Activated CD4-positive, alpha-beta memory T cell treated with anti-CD3 and anti-CD28 coated beads, Interleukin-2, amount 10 ng/mL, durations not matched to agents 7 days and 5 days (primary cell): ENCODE measurements at places on chromosomes 2 and 18. TPM values are rescaled to one million over a fixed set of nuclear protein-coding genes. Genes with fewer than 3 reads are reported as not detected.

- H3K4me3 ChIP-seq: no peak overlapping the region
- H3K36me3 ChIP-seq: no peaks in the 10 kb centered on the region
- H3K27me3 ChIP-seq: peaks cover 2% of the 10 kb centered on the region
- no peak for DNase-seq
Measured at GRCh38 chr2:198214114-198214596, 409.8 kb downstream of the PLCL1 start.

- H3K4me3 ChIP-seq: no peak overlapping the region
- no peaks in the 10 kb centered on the region for H3K36me3 ChIP-seq
- no peak overlapping the region for H3K27ac ChIP-seq
- H3K27me3 ChIP-seq: no peaks in the 10 kb centered on the region
Measured at GRCh38 chr18:68244786-68245185, 470.1 kb downstream of the TMX3 start.

DNA sequence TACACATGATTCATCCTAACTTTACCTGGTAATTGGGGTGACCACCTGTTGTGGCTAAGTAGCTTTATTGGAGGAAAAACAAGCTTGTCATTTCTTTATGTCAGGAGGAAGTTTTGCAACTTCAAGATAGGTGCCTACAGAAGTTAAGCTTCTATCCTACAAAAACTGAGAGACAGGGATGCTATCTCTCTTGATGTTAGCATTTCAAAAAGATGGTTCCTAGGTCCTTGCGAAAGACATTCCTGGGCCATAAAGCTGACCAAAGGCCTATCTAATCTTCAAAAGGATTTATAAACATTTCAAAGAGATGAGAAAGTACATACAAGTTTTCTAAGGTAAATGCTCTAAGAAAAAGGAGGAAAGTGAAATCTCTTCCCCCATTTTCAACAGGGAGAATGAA, 61.0 kb downstream of the PTH2R start:
- H3K36me3 ChIP-seq: no peaks in the 10 kb centered on the region
- H3K27me3 ChIP-seq: peaks cover 7% of the 10 kb centered on the region
- H3K27ac ChIP-seq: no peak overlapping the region
- H3K4me1 ChIP-seq: no peaks in the 10 kb centered on the region

- no peak for DNase-seq
- peaks cover 1% of the 10 kb centered on the region for H3K4me1 ChIP-seq
- H3K4me3 ChIP-seq: no peak overlapping the region
- no peak overlapping the region for H3K27ac ChIP-seq
- H3K27me3 ChIP-seq: no peaks in the 10 kb centered on the region
- H3K36me3 ChIP-seq: no peaks in the 10 kb centered on the region
Measured at GRCh38 chr2:240991378-240992263, 6.8 kb upstream of the SNED1 start.

DNA sequence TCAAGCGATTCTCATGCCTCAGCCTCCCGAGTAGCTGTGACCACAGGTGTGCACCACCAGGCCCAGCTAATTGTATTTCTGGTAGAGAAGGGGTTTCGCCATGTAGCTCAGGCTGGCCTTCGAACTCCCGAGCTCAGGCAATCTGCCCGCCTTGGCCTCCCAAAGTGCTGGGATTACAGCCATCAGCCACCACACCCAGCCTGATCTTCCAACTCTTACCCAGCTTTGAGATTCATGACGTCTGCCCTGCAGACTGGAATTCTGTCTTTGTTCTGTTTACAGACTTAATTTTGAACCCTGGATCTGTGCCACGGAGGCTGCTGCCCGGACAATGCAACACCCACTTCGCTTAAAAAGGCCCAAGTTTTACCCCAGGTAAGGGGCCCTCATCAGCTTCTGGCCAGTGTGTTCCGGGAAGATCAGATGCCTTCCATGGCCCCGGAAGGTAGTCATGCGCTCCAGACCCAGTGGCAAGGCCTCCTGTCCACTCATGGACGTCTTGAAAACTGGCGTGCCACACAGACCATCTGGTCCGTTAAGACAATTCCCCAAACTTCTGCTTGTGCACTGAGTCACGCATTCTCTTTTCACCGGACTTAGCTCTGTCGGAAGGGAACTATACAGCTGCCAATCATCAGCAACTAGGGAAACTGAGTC, 5.5 kb downstream of the PXDN start:
- H3K27ac ChIP-seq: no peak overlapping the region
- H3K4me1 ChIP-seq: peaks cover 2% of the 10 kb centered on the region
- DNase-seq: peak; percentile 1
- no peaks in the 10 kb centered on the region for H3K36me3 ChIP-seq
- H3K27me3 ChIP-seq: peaks cover 14% of the 10 kb centered on the region

DNA sequence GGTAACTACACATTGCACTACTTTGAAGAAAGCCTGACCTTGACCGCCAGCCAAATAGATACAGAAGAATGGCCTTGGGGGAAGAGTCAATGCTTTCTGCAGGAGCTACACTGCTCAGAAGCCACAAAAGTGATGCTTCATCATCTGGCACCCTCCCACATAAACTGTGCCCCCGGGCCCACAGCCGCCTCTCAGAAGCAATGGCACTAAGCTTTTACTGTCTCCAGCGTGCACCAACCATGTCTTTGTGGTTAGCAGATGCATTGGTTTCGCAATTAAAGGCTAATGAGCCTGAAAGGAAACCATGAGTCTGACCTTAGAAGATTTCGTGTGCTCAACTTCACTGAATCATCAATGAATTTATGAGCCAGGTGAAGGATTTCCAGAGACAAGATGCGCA, 209.4 kb upstream of the TRIB2 start:
- peaks cover 71% of the 10 kb centered on the region for H3K4me1 ChIP-seq

The GREB1 gene
- 0.33 TPM for total RNA-seq

- no peaks in the 10 kb centered on the region for H3K4me1 ChIP-seq
- DNase-seq: no peak
- H3K27ac ChIP-seq: no peak overlapping the region
- no peaks in the 10 kb centered on the region for H3K36me3 ChIP-seq
- H3K4me3 ChIP-seq: no peak overlapping the region
Measured at GRCh38 chr2:16228471-16228870, 288.1 kb downstream of the MYCN start.

DNA sequence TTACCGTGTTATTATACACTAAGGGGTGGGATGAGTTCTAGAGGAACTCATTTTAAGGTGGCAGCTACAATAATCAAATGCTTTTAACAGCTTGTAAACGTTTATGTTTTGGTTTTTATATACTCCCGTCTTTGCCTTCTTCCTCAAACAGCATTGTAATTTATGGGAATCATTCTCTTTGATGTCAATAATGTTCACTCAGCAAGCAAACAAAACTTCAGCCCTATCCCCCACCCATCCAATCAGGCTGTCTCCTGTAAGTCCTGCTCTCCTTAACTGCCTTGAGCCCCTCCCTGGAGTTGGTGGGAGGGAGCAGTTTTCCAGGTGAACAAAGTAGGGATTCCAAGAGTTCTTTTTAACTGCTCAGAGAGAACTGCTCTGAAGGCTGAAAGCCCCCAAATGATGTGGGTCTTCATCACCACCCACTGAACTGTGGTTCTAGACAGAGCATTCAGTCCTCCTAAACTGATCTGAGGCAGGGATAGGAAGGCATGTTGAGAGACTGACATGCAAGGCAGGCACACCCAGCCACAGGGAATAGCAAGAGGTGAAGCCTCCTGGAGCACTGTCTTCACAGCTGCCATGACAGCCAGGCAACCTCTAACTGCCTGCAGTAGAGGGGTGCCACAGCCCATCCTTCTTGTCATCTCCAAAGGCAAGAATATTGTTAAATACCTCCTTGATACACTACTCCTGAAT, 17.5 kb downstream of the MYO5B start:
- H3K27ac ChIP-seq: no peak overlapping the region
- no peaks in the 10 kb centered on the region for H3K36me3 ChIP-seq
- H3K27me3 ChIP-seq: peaks cover 49% of the 10 kb centered on the region

The RAB11FIP5 gene
- total RNA-seq: 24.0 TPM

GRCh38 chr2:117859532-117859911, 45.0 kb downstream of the DDX18 start:
- no peaks in the 10 kb centered on the region for H3K36me3 ChIP-seq
- H3K27ac ChIP-seq: no peak overlapping the region
- H3K4me1 ChIP-seq: no peaks in the 10 kb centered on the region
- no peak overlapping the region for H3K4me3 ChIP-seq
- no peak for DNase-seq

- no peaks in the 10 kb centered on the region for H3K27me3 ChIP-seq
- H3K4me3 ChIP-seq: no peak overlapping the region
- no peak for DNase-seq
- H3K36me3 ChIP-seq: peaks cover 64% of the 10 kb centered on the region
Measured at GRCh38 chr2:3396920-3397559, 17.5 kb downstream of the TRAPPC12 start.

The TDRD15 gene
- total RNA-seq: 0.05 TPM

The CIDEA gene
- total RNA-seq: not detected

- no peak overlapping the region for H3K4me3 ChIP-seq
- no peak for DNase-seq
- H3K36me3 ChIP-seq: no peaks in the 10 kb centered on the region
- H3K4me1 ChIP-seq: no peaks in the 10 kb centered on the region
Measured at GRCh38 chr2:100733391-100734187, 86.3 kb upstream of the NPAS2 start.

GRCh38 chr2:156687715-156688114, 251.5 kb downstream of the GPD2 start:
- no peaks in the 10 kb centered on the region for H3K4me1 ChIP-seq
- no peak overlapping the region for H3K4me3 ChIP-seq
- peaks cover 8% of the 10 kb centered on the region for H3K27me3 ChIP-seq
- no peak for DNase-seq
- H3K27ac ChIP-seq: no peak overlapping the region

The MEP1B gene
- total RNA-seq: 0.13 TPM

The TPO gene
- not detected for total RNA-seq

The MAPK4 gene
- total RNA-seq: not detected

DNA sequence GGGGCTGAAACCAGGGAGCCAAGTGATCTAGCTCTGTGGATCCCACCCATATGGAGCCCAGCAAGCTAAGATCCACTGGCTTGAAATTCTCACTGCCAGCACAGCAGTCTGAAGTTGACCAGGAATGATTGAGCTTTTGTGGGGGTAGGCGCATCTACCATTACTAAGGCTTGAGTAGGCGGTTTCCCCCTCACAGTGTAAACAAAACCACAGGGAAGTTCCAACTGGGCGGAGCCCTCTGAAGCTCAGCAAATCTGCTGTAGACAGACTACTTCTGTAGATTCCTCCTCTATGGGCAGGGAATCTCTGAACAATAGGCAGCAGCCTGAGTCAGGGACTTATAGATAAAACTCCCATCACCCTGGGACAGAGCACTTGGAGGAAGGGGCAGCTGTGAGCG, 96.7 kb downstream of the CCDC148 start:
- H3K4me1 ChIP-seq: no peaks in the 10 kb centered on the region
- H3K4me3 ChIP-seq: no peak overlapping the region
- DNase-seq: no peak
- H3K36me3 ChIP-seq: no peaks in the 10 kb centered on the region

GRCh38 chr18:73384246-73384645, 516.5 kb upstream of the NETO1 start:
- H3K4me1 ChIP-seq: no peaks in the 10 kb centered on the region
- no peaks in the 10 kb centered on the region for H3K27me3 ChIP-seq

The SCN9A gene
- 0.15 TPM for total RNA-seq

DNA sequence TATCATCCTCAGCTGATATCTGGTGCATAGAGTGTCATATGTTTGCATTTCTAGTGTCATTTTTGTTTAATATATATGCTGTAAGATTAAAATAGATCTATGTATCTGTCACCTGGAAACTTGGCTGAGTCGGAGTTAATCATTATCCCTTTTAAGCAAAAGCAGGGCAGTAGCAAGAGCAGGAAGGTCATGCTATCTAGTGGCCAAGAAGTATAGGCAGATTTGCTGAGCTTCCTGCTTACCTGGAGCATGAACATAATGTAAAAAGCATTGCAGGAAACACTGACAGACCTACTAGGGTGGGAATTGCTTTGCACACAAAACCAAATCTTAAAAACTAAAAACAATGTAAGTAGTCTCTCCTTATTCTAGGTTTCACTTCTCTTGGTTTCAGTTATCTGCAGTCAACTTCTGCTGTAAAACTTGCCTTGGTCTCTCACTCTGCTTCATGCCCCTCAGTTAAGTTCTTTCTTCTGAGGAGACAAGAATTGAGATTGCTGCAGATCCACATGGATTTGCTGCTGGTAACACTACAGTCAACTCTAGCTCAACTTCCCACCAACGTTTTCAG, 295.3 kb downstream of the CDH7 start:
- no peaks in the 10 kb centered on the region for H3K4me1 ChIP-seq
- no peaks in the 10 kb centered on the region for H3K36me3 ChIP-seq
- H3K27me3 ChIP-seq: no peaks in the 10 kb centered on the region
- DNase-seq: no peak
- H3K27ac ChIP-seq: no peak overlapping the region

GRCh38 chr2:124526221-124526620, 501.1 kb downstream of the CNTNAP5 start:
- no peaks in the 10 kb centered on the region for H3K36me3 ChIP-seq
- H3K4me1 ChIP-seq: no peaks in the 10 kb centered on the region
- H3K27me3 ChIP-seq: no peaks in the 10 kb centered on the region

DNA sequence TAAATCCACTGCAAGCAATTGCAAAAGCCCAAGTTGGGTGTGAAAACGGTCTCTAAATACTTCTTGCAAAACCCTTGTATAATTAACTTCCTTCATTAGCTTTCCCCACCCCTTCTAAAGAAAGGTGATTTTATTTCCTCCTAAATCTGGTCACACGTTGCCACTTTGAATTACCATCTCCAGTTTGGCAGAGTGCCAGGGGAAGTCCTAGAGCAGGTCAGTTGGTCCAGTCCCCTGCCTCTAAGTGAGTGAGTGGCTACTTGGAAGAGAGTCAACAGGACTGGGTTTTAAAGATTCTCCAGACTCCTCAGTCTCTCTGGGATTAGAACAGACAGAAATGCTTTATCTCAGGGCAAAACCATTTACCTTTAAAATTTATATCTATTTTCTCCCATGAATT, 18.7 kb upstream of the LYPD6B start:
- no peak overlapping the region for H3K4me3 ChIP-seq
- H3K27ac ChIP-seq: no peak overlapping the region
- H3K36me3 ChIP-seq: peaks cover 3% of the 10 kb centered on the region
- H3K27me3 ChIP-seq: no peaks in the 10 kb centered on the region

DNA sequence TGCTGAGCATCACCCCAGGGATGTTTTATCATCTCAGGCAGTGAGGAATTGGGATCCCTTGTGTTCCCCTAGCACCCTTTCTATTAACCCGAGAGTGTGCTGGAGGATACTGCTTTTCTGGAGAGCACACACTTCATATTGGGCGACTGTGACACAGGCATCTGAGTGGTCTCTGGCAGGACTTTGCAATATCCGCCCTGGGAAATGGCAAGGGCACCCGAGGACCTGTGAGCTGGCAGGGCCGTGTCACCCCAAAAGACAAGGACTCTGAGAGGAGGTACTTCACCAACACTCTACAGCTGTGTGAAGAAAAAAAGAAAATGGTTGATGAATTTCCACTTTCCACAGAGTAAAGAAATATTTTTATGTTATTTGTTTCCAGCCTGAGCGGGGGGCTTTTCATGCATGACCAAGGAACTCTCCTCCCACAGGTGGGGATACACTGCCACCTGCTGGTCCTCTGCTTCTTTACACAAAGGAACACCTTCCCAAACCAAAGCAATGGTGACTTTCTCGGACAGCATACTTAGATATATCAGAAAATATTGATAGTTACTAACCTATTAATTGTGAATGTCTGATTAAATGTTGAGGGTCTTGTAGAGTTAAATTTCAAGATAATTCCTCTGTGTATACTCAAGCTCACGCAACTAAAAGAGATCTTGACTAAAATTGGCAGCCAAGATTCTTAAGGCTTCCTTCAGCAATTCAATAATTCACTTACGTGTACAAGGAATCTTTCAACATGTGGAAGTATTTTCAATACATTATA, 45.9 kb upstream of the REG3G start:
- H3K4me1 ChIP-seq: no peaks in the 10 kb centered on the region
- no peaks in the 10 kb centered on the region for H3K36me3 ChIP-seq
- no peak overlapping the region for H3K4me3 ChIP-seq
- no peak overlapping the region for H3K27ac ChIP-seq

- H3K27ac ChIP-seq: no peak overlapping the region
- H3K4me1 ChIP-seq: peaks cover 1% of the 10 kb centered on the region
- DNase-seq: no peak
- peaks cover 4% of the 10 kb centered on the region for H3K27me3 ChIP-seq
- H3K36me3 ChIP-seq: no peaks in the 10 kb centered on the region
Measured at GRCh38 chr18:57060814-57061213, 86.1 kb upstream of the BOD1L2 start.
